ENCODE measurements at places on chromosomes 13 and 19. TPM values are rescaled to one million over a fixed set of nuclear protein-coding genes. Genes with fewer than 3 reads are reported as not detected.

Gene CD79A
- total RNA-seq = not detected

Gene VSTM2B
- total RNA-seq = not detected

Gene DKKL1
- not detected for total RNA-seq

Gene HTR2A
- total RNA-seq = not detected

Gene NAPSA
- total RNA-seq = not detected

Gene F7
- not detected for total RNA-seq

Gene LILRB5
- 0.07 TPM for total RNA-seq

All from thoracic aorta endothelial cell (primary cell).